ENCODE measurements at places on chromosomes 7 and 10.

DNA sequence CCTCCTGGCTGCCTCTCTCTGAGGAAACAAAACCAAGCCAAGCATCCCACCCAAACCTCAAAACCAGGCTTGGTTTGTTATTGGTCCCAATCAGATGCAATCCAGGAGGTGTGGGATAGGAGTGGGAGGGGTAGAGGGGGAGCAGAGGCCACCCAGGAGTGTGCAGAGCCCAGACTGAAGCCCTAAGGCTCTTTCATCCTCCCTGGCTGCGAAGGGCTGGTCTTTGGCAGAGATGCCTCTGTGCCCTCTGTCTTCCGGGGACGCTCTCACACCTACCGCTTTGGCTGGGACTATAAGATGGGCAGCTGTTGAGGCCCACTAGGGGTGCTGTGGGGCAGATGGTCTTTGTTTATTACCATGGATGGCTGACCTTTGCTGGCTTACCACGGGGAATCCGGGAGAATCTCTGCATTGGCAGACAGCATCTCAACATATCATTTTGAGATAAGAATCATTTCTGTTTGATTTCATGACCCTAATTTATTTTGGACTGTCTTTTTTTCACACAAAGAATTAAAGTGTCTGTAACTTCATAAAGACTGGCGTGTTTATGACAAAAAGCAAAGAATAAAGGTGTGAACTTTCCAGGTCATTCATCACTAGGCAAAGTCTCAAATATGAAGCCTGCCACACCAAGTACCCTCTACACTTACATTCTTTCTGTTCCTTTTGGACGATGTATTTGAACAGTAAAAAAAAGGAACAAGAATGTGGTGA lies 6.5 kb upstream of the DENND2A start:
- no peak for DNase-seq

DNA sequence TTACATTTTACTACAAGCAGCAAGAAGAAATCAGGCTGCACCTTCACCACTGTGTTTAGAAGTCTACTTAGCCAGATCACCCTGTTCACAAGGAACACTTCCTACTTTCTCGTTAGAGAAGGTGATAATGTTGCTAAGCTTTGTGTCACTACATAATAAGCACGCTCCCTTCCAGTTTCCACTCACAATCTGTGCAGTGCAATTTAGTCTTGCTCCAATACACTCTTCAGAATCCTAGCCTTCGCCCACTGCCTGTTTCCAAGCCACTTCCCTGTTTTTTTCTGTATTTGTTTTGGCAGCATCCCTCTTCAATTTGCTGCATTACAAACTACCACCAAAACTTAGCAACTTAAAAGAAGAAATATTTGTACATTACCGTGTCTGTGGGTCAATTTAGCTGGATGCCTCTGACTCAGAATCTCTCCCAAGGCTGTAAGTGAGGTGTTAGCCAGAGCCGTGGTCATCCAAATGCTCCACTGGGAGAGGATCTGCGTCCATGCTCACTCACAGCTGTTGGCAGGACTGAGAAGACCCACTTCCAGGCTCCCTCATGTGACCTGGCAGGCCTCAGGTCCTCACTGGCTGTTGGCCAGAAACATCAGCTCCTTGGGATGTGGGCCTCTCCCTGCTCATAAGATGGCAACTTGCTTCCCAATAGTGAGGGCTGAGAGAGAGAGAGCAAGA lies 110.4 kb downstream of the PON1 start:
- DNase-seq, result no peak

- peak; percentile 8 for DNase-seq
Measured at GRCh38 chr7:158587162-158588084, at the start of gene PTPRN2. Gene PTPRN2, minus strand, starts transcription at chr7:158587823.

DNA sequence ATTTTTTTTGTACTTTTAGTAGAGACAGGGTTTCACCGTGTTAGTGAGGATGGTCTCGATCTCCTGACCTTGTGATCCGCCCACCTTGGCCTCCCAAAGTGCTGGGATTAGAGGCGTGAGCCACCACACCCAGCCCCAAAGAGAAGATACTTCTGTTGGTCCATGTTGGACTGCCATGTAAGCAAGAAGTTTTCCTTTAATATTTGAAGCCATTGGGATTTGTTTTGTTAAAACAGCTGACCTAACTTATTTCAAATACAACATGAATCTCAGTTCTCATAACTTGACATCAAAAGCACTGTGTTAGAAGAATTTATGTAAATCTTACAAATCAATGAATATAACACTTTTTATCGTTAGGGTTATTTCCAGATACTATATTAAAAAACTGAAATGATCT lies 302.4 kb downstream of the SDHAF3 start:
- no peak for DNase-seq

GRCh38 chr10:74167443-74167842 lies 16.4 kb downstream of the ADK start:
- DNase-seq, result no peak

- DNase-seq, result no peak
Measured at GRCh38 chr10:75744261-75744660, 312.8 kb downstream of the LRMDA start.

All from activated naive CD8-positive, alpha-beta T cell treated with anti-CD3 and anti-CD28 coated beads, Interleukin-2, amount 50 U/mL, for 16 hours (primary cell).